ENCODE measurements at places on chromosomes 1 and 21. TPM values are rescaled to one million over a fixed set of nuclear protein-coding genes. Genes with fewer than 3 reads are reported as not detected.
A peak's percentile ranks its signal among the peaks of the same experiment; 100 is the strongest.

- H3K4me3 ChIP-seq: no peak overlapping the region
- no peak overlapping the region for H3K27ac ChIP-seq
- no peaks in the 10 kb centered on the region for H3K27me3 ChIP-seq
These were observed 163.3 kb downstream of the PIK3R3 start for GRCh38 chr1:45968941-45969666.

- H3K4me3 ChIP-seq: no peak overlapping the region
- no peak overlapping the region for H3K27ac ChIP-seq
- H3K36me3 ChIP-seq: no peaks in the 10 kb centered on the region
- H3K27me3 ChIP-seq: no peaks in the 10 kb centered on the region
These were observed 79.4 kb downstream of the MACF1 start for GRCh38 chr1:39283858-39284257.

Gene FOXD3
- 0.19 TPM for polyA plus RNA-seq

- H3K4me1 ChIP-seq: no peaks in the 10 kb centered on the region
- H3K27ac ChIP-seq: no peak overlapping the region
- H3K36me3 ChIP-seq: no peaks in the 10 kb centered on the region
- no peak overlapping the region for H3K4me3 ChIP-seq
- H3K27me3 ChIP-seq: no peaks in the 10 kb centered on the region
These were observed 9.9 kb upstream of the MTARC1 start for GRCh38 chr1:220776720-220777326.

Gene SERPINC1
- 0.33 TPM for polyA plus RNA-seq

- H3K27me3 ChIP-seq: peaks cover 15% of the 10 kb centered on the region
- no peaks in the 10 kb centered on the region for H3K36me3 ChIP-seq
- no peak overlapping the region for H3K27ac ChIP-seq
- no peak overlapping the region for H3K4me3 ChIP-seq
- H3K4me1 ChIP-seq: no peaks in the 10 kb centered on the region
- DNase-seq: no peak
These were observed 35.2 kb downstream of the RRP1 start for GRCh38 chr21:43824333-43825241.

Gene SYT14
- not detected for polyA plus RNA-seq

GRCh38 chr1:46174448-46175231, at the start of gene TSPAN1:
Gene TSPAN1 (plus strand): TSS chr1:46175087. CDS start chr1:46181108, 6,021 bp downstream.
- peaks cover 20% of the 10 kb centered on the region for H3K4me1 ChIP-seq
- peak within 1 kb of the TSS; percentile 93 for H3K27ac ChIP-seq
- no peaks in the 10 kb centered on the region for H3K27me3 ChIP-seq
- no peak within 1 kb of the TSS for H3K4me3 ChIP-seq
- H3K36me3 ChIP-seq: no peaks in the 10 kb centered on the region
- peak; percentile 40 for DNase-seq

DNA sequence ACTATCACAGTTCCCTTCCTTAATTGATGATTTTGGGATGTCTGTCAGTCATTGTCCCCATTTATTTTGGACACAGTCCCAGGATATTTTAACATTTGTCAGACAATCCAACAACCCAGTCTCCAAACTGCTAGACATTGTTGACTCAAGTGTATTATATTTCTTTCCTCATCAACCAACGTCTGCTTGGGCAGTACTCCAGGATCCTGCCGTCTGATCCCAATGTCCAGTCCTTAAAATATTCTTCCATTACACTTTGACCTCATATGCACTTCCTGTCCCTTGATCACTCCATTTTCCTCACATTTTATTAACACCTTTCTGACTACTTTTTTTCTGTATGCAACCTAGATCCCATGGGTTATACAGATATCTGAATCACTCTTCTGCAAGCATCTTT, 39.8 kb upstream of the KIAA0040 start:
- no peaks in the 10 kb centered on the region for H3K4me1 ChIP-seq
- no peak overlapping the region for H3K4me3 ChIP-seq
- H3K36me3 ChIP-seq: no peaks in the 10 kb centered on the region
- DNase-seq: no peak

Gene ACADM
- 85.5 TPM for polyA plus RNA-seq

DNA sequence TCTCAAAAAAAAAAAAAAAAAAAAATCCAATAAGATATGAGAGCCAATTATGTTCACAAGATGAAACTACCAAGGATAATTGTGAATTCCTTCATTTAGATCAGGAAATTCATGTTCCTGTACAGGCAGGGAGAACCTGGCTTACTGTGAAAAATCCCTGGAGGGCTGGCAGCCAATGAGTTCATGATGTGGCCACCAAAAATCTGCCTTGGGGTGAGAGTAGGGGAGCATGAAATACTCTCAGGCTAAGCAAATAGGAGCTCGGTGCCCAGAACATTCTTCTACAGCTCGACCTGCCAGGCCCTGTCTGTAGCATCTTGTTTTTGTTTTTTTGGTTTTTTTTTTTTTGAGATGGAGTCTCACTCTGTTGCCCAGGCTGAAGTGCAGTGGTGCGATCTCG, 50.1 kb downstream of the PIK3CD start:
- no peaks in the 10 kb centered on the region for H3K36me3 ChIP-seq
- no peak for DNase-seq
- H3K27me3 ChIP-seq: no peaks in the 10 kb centered on the region

GRCh38 chr21:30227633-30228404, 11.9 kb upstream of the CLDN8 start:
- peak; percentile 20 for DNase-seq
- H3K36me3 ChIP-seq: no peaks in the 10 kb centered on the region
- peak overlapping the region; percentile 44 for H3K27ac ChIP-seq
- H3K4me1 ChIP-seq: no peaks in the 10 kb centered on the region

- H3K36me3 ChIP-seq: no peaks in the 10 kb centered on the region
- H3K4me3 ChIP-seq: no peak overlapping the region
- peaks cover 72% of the 10 kb centered on the region for H3K4me1 ChIP-seq
- H3K27ac ChIP-seq: peak overlapping the region; percentile 97
- peak; percentile 46 for DNase-seq
- no peaks in the 10 kb centered on the region for H3K27me3 ChIP-seq
These were observed 3.4 kb downstream of the PTTG1IP start for GRCh38 chr21:44869781-44870747.

Gene CD101
- polyA plus RNA-seq: 0.38 TPM

DNA sequence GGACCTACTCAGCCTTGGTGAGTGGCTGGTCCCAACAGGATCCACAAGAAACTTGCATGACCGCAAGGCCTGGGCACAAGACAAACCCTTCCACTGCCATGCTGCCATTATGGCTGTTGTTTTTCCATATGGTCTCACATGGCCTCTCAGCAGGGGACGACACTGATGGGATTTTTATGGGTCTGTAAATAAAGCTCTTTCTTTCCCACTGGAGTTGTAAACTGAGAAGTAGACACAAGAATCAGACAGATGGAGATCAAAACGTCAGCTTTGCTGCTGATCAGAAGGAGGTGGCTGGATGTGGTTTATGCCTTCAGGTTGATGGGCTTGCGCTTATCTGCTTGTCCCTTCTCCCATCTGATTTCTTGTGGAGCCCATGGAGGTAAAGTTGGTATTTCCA, 138.1 kb upstream of the KCNJ6 start:
- DNase-seq: no peak
- H3K4me1 ChIP-seq: no peaks in the 10 kb centered on the region
- H3K27me3 ChIP-seq: no peaks in the 10 kb centered on the region
- H3K4me3 ChIP-seq: no peak overlapping the region
- no peak overlapping the region for H3K27ac ChIP-seq

DNA sequence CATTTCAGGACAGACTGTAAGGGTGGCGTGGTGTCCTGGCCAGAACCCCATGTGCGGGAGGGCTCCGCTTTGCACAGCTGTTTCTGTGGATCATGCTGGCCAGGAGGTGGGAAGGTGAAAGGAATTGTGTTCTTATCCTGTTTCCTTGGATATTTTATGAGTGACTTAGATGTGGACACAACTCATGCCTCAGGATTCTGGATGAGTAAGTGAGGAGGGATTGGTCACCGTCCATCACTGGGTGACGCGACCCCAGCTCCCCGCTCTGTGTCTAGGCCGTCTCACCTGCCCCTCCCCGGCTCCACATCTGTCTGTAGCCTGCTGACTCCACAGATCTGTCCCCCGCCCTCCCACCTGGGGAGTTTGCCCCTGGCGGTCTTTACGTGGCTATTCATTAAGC, 48.8 kb downstream of the PIK3CD start:
- DNase-seq: no peak
- no peaks in the 10 kb centered on the region for H3K4me1 ChIP-seq
- no peak overlapping the region for H3K27ac ChIP-seq
- H3K36me3 ChIP-seq: no peaks in the 10 kb centered on the region

GRCh38 chr1:3638676-3639075, 11.2 kb downstream of the WRAP73 start:
- H3K27ac ChIP-seq: no peak overlapping the region
- peaks cover 51% of the 10 kb centered on the region for H3K36me3 ChIP-seq
- no peaks in the 10 kb centered on the region for H3K4me1 ChIP-seq

GRCh38 chr1:15178571-15179484, 25.3 kb downstream of the TMEM51 start:
- no peak for DNase-seq
- peaks cover 6% of the 10 kb centered on the region for H3K4me1 ChIP-seq
- no peaks in the 10 kb centered on the region for H3K36me3 ChIP-seq
- H3K27me3 ChIP-seq: no peaks in the 10 kb centered on the region

DNA sequence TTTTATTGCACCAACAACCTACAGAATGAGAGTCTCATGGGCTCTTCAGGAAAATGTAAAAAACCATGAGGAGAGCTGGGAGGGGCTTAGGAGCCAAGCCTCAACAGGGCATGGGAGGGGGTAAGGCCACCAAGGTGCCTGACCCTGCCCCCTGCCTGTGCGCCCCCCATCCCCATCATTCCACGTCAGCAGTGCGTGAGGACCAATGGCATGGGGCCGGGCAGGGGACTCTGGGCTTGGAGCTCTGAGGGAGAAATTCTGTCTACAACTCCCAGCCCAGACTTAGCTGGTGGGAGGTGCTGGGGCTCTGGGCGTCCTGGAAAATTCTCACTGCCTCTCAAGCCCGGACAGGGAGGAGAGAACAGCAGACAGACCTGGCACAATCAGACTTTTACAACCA, 5.2 kb upstream of the CAMK2N1 start:
- no peak overlapping the region for H3K4me3 ChIP-seq
- peaks cover 24% of the 10 kb centered on the region for H3K4me1 ChIP-seq
- H3K27ac ChIP-seq: no peak overlapping the region

DNA sequence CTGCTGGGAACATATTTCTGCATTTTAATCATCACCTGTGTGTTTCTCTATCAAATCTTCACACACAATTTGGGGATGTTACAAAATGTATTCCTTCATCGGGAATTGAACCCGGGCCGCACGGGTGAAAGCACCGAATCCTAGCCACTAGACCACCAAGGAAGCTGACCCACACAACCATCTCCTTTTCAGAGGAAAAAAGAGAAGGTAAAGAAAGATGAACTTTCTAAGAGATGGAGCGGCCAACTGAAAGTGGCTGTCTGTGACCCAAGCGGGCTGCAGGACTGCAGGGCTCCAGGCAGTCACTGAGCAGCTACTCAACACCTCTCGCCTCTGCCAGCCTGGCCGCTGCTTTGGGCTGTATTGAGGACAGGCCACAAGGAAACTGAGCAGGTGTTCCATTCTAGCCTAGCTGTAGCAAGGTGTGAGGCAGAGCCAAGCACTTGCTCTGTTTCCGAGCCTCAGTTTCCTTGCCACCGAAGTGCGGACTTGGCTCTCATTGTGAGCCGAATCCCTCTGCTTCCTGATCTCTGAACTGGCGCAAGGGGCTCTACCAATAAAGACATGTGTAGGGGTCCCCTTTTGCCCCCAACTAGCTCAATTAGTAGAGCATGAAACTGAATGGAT, 156.9 kb upstream of the NBPF11 start:
- DNase-seq: no peak
- no peak overlapping the region for H3K4me3 ChIP-seq
- no peaks in the 10 kb centered on the region for H3K36me3 ChIP-seq
- H3K27ac ChIP-seq: no peak overlapping the region

GRCh38 chr1:41687007-41687406, 202.5 kb upstream of the EDN2 start:
- no peak overlapping the region for H3K4me3 ChIP-seq
- no peaks in the 10 kb centered on the region for H3K36me3 ChIP-seq
- DNase-seq: no peak
- no peak overlapping the region for H3K27ac ChIP-seq

Gene SYT2
- 0.04 TPM for polyA plus RNA-seq

- no peaks in the 10 kb centered on the region for H3K27me3 ChIP-seq
- H3K36me3 ChIP-seq: no peaks in the 10 kb centered on the region
- H3K4me3 ChIP-seq: no peak overlapping the region
- no peak for DNase-seq
- H3K27ac ChIP-seq: no peak overlapping the region
- no peaks in the 10 kb centered on the region for H3K4me1 ChIP-seq
These were observed 95.0 kb downstream of the BEND5 start for GRCh38 chr1:48681476-48682305.

- H3K36me3 ChIP-seq: no peaks in the 10 kb centered on the region
- no peak overlapping the region for H3K27ac ChIP-seq
- no peak for DNase-seq
These were observed 1.6 kb upstream of the IER5 start for GRCh38 chr1:181086926-181087325.

GRCh38 chr21:27240839-27241238, 274.0 kb upstream of the ADAMTS5 start:
- no peak for DNase-seq
- H3K27ac ChIP-seq: no peak overlapping the region
- H3K36me3 ChIP-seq: no peaks in the 10 kb centered on the region
- no peak overlapping the region for H3K4me3 ChIP-seq
